Smooth muscle cell of the umbilical artery (primary cell): ENCODE measurements at places on chromosomes 2 and 18. TPM values are rescaled to one million over a fixed set of nuclear protein-coding genes. Genes with fewer than 3 reads are reported as not detected.

EIF5B gene
- 34.7 and 57.7 TPM in 2 replicates for total RNA-seq

DSG4 gene
- total RNA-seq, result not detected in 2 replicates

MGAT4A gene
- total RNA-seq, result under 0.01 and 1.3 TPM in 2 replicates

TRIM54 gene
- not detected in 2 replicates for total RNA-seq

SNORC gene
- total RNA-seq, result 0.89 and 1.2 TPM in 2 replicates

CYP27A1 gene
- total RNA-seq, result 1.4 and 8.0 TPM in 2 replicates

SOX11 gene
- total RNA-seq, result 8.9 and 11.9 TPM in 2 replicates

CD226 gene
- total RNA-seq, result 5.3 and 6.4 TPM in 2 replicates

ZNF2 gene
- total RNA-seq, result 8.9 and 11.6 TPM in 2 replicates

AFF3 gene
- total RNA-seq, result 0.89 and 3.8 TPM in 2 replicates

GCA gene
- total RNA-seq, result 11.0 and 11.5 TPM in 2 replicates

FBXO36 gene
- 1.8 and 2.6 TPM in 2 replicates for total RNA-seq

ERCC3 gene
- 45.1 and 52.1 TPM in 2 replicates for total RNA-seq

ACMSD gene
- total RNA-seq, result not detected in 2 replicates

MC2R gene
- total RNA-seq, result not detected in 2 replicates

ADGRF3 gene
- total RNA-seq, result 0.05 TPM in 1 of 2 replicates, not detected in the other

RMC1 gene
- total RNA-seq, result 27.9 and 33.4 TPM in 2 replicates

ATP5F1A gene
- 821 and 822 TPM in 2 replicates for total RNA-seq

ERFE gene
- total RNA-seq, result 0.65 TPM in 1 of 2 replicates, not detected in the other

SPRED2 gene
- total RNA-seq, result 7.7 and 24.0 TPM in 2 replicates

IL37 gene
- total RNA-seq, result not detected in 2 replicates

UGT1A7 gene
- not detected in 2 replicates for total RNA-seq

PTPRN gene
- 66.2 and 67.6 TPM in 2 replicates for total RNA-seq

MAP2 gene
- 0.59 and 2.3 TPM in 2 replicates for total RNA-seq

PXDN gene
- 785 and 893 TPM in 2 replicates for total RNA-seq

ANKRD53 gene
- total RNA-seq, result 1.5 and 1.8 TPM in 2 replicates

DLX1 gene
- 0.55 TPM in 1 of 2 replicates, not detected in the other for total RNA-seq

CYBRD1 gene
- 144 and 156 TPM in 2 replicates for total RNA-seq

TEKT4 gene
- total RNA-seq, result not detected in 2 replicates
